Esophagus muscularis mucosa (tissue), 4 donors: ENCODE measurements at places on chromosomes 2 and 18. TPM values are rescaled to one million over a fixed set of nuclear protein-coding genes. Genes with fewer than 3 reads are reported as not detected.

CCDC74B gene
- total RNA-seq, result 3.5 TPM

DNA sequence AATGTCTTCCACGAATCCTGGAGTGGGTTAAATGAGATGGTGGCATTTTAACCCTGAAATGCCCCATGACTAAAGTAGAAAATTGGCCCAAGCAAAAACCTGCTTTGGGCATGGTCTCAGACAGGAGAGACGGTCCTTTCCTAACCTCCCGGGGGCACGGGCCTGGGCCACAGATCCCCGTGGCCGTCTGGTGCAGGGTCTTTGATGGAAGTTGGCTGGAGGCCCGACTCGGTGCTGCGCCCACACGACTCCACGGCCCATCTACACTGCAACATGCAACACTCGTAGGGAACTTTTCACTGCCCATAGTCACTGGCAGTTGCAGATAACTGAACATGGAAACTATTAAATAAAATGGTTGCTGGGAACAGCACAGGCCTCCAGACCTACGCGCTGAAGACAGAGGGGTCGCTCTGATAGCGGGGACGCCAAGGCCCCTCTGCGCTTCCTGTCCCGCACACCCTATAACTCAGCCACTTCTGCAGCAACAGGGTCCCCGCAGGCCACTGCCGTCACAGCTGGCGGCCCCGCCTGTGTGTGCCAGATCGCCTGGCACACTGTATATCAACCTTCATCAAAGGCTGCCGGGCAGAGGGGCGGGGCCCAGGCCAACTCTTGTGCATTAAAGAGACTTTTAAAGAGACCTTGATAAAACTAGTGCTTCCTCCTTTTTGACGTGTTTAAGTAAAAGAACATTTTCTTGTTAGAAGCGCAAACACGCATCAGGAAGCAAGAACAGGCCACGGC is 214.1 kb downstream of the TWIST2 start:
- H3K36me3 ChIP-seq, result peaks cover 79% of the 10 kb centered on the region
- H3K4me1 ChIP-seq, result no peaks in the 10 kb centered on the region
- no peak for DNase-seq
- H3K27me3 ChIP-seq, result no peaks in the 10 kb centered on the region
- no peak overlapping the region for H3K27ac ChIP-seq
- no peak overlapping the region for H3K4me3 ChIP-seq

DNA sequence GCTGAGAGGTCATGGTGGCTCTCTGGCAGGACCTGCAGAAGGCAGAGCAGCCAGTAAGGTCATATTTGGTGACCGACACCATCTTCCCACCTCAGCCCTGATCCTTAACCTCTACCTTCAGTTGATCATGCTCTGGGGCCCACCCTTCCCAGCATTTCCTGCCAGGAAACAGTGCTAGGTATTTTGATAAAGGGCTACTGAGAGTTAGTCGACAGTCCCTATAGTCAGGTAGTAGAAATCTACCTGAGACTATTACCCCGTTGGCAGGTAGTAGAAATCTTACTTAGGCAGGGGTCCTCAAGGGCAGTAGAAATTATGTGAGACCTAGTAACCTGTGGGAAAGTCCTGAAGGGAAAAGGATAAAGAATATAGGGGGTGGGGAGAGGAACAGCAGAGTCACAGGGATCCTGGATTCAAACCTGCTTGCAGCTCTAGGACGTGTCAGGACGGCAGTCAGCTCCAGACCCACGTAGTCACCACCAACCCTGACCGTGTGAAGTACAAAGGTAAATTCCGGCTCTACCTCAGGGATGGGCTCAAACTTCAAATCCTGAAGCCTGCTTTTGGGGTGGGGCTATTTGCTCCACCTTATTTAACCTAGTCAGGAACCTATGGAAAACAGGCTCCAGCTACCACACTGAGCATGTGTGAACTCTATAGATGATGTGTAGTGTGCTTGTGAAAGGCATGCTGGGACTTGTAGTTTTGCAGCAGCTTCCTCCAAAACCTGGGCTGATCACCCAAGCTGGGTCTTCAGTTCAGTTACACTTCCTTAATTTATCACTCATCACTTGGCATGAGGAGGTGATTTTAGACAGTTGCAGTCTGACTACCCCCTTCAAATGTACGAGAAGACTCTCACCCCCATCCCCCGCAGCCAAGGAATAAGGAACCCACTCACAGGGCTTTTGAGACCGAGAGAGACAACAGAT is at the start of gene DQX1:
Gene DQX1 (minus strand): TSS at position 515 of the 932 bp plus-strand sequence. CDS start 502 bp downstream, at position 13.
- no peaks in the 10 kb centered on the region for H3K27me3 ChIP-seq
- H3K4me3 ChIP-seq, result no peak within 1 kb of the TSS
- H3K4me1 ChIP-seq, result peaks cover 18% of the 10 kb centered on the region
- DNase-seq, result no peak
- peaks cover 34% of the 10 kb centered on the region for H3K36me3 ChIP-seq
- no peak within 1 kb of the TSS for H3K27ac ChIP-seq

DNA sequence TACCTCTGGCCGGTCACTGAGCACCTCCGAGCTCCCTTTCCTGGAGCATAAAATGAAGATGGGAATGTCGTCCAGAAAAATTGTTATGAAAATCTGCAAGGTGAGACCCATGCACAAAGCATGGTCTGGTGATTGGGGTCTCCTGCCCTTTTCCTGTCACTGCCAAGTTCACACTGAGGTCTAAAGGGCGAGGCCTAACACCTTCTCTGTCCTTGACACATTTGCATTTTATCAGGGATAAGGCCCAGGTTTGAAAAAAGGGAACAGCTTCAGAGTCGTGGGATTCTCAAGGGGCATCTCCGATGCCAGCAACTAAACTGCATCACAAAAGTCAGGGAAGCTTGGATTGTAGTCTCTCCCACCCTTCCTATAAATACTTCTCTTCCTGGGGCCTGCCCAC is 24.7 kb downstream of the GNAL start:
- H3K4me3 ChIP-seq, result no peak overlapping the region
- H3K4me1 ChIP-seq, result no peaks in the 10 kb centered on the region
- H3K27ac ChIP-seq, result no peak overlapping the region
- no peaks in the 10 kb centered on the region for H3K36me3 ChIP-seq

- H3K36me3 ChIP-seq, result no peaks in the 10 kb centered on the region
- DNase-seq, result no peak
- no peak overlapping the region for H3K27ac ChIP-seq
Observed at GRCh38 chr2:194567661-194568017, 1089.4 kb upstream of the SLC39A10 start.

- H3K4me1 ChIP-seq, result peaks cover 44% of the 10 kb centered on the region
- H3K27ac ChIP-seq, result peak overlapping the region; percentile 15
- DNase-seq, result no peak
- H3K27me3 ChIP-seq, result no peaks in the 10 kb centered on the region
- H3K36me3 ChIP-seq, result no peaks in the 10 kb centered on the region
Observed at GRCh38 chr2:168583064-168583709, 127.1 kb downstream of the CERS6 start.

KIF1A gene
- total RNA-seq, result 3.9 TPM
